ENCODE measurements at places on chromosomes 6 and 20.
A peak's percentile ranks its signal among the peaks of the same experiment; 100 is the strongest.

- DNase-seq = peak; percentile 61
These were observed 976 bp downstream of the PIGT start for GRCh38 chr20:45416917-45417316.

DNA sequence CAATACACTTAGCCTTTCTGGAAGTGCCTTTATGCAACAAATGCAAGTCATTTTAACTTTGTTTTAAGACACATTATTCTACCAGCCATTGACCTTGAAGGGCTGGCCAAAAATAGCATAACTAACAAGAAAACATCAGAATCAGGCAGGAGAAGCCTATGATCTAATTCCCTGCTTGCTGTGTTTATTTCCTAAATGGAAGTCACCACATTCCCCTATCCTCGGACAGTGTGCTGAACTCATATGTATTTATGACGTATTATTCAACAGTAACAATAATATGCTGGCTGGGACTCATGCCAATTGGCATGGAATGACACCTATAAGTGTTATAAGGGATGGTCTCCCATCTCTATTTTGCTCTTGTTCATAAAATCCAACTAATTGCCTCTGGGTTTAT lies 140.7 kb downstream of the MAP3K7 start:
- no peak for DNase-seq

DNA sequence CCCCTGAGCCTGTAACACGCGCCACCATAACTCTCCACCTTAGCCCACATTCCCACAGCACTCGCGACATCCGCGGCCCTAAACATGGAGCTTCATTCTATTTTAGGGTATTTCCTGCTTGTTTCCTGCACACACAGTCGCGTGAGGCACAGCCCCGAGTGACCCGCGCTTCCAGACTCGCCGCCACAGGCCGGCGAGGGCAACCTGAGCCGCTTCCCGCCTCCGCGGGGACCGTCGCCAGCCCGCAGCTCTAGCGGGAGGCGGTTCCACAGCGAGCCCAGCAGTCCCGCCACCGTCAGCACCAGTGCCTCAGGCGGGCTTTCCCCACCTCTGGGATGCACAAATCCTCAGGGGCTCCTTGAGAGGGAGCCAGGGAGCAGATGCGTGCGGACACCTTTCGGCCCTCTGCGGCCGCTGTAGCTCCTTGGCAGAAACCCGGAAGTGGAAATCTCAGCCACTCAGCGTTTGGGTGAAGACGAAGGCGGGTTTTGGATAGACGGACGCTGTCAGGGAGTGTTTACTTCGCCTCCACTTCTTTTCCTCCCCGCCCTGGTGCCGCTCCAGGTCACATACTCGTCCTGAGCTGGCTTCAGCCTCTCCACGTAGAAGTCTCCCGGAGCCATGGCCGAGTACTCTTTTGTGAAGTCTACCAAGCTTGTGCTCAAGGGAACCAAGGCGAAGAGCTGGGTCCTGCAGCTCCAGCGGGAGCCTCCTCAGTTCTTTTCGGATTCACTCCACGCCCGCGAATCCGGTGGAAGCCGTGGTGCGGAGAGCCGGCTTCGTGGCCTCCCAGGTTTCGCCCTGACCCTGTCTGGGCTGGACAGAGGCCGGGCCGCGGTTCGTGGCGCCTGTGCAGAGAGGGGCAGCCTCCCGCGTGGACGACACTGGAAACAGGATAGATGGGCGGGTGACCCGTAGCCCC lies 2177.4 kb upstream of the DEFB115 start:
- peak; percentile 62 for DNase-seq

GRCh38 chr6:3389390-3390167 lies 67.3 kb downstream of the SLC22A23 start:
- DNase-seq = no peak

DNA sequence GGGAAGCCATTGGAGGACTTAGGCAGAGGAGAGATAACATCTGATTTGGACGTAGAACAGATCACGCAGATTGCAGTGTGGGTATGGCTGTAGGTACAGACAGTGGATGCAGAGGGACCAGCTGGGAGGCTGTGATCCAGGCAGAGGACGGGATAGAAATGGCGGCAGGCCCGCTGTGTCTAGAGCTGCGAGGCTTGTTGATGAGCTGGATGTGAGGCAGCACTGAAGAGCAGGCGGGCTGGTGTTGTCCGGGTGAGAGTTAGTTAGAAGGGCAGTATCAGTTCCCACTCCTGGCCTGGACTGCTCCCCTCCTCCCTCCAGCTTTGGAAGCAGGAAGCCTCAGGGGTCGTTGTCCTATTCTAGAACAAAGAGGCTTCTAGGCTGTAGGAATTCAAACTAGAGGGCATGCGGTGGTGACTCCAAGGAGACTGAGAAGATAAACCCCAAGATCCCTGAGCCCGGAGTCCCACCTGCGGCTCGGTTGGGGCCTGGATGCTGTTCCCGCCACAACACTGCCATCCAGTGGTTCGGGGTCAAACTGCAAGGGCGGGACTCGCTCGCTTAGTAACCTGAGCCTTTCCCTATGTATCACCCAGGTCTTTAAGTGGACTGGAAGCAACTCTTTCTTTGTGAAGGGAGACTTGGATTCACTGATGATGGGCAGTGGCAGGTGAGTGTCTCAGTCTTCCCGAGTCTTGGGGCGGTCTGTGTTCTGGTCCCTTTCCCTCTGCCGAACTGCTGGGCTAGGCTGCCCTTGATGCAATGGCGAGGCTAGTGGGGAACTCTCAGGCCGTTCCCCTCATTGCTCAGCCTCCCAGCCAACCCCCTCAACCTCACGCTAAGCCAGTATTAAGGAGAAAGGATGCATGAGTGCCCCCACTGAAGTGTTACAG lies 11.2 kb downstream of the TLDC2 start:
- DNase-seq = peak; percentile 89

DNA sequence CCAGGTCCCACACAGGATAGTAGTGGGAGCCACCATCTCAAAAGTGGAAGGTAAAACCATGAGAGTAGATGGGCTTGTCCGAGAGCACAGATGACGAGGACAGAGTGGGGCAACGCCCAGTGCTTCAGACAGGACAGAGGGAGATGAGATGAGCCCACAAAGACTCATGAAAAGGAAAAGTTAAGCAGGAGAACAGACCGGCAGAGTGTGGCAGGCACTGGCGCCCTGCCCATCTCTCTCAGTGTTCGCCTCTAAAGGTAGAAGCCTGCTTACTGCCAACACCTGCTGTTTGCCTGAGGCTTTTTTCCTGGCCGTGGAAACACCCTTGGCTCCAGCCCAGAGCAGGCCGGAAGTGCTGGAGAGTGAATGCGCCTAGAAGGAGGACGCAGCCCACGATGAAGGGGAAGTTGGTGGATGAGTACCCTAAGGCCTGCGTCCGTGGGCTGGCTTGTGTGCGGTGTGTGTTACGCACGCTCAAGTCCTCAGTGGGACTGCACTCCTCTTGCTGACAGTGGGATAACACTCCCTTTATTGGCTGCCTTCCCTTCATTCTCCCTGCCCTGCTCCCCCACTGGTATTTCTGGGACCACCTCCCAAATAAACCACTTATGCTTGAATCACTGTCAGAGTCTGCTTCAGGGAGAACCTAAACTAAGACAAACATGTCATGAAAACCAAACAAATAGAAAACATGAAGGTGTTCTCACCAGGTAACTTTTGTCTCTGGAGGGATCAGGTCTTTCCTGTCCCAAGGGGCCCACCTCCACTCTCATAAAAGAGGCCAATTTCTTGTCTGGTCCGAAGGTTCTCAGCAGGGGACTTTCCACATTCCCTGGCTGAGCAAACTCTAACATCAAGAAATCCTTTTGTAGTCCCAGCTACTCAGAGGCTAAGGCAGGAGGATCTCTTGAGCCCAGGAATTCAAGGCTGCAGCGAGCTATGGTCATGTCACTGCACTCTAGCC lies 9.1 kb upstream of the FOXP4 start:
- peak; percentile 42 for DNase-seq

GRCh38 chr6:3610206-3610605 lies 141.3 kb downstream of the PXDC1 start:
- no peak for DNase-seq

DNA sequence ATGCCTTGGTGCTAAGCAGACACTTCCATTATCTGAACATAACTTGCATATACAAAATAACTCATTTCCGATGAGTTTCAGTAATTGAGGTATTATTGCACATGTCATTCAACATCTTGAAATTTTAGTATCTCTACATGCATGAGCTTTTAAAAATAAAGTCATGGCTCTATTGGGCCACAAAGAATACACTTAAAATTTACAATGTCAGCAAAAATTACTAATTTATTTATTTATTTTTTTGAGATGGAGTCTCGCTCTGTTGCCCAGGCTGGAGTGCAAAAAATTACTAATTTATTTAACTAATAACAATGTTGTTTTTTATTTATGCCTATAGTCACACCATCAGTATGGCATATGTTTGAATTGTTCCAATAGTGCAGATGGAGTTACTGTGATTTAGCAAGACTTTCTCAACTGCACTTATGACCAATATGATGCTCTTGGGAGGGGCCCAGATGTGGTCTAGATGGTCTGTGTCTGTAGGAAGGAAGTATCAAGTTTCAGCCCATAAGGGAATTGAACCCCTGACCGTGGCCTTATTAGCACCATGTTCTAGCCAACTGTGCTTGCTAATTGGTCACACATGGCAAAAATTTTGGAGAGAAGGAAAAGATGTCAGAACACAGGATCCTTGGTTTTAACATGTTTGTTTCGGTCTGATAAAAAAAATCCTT lies 370.7 kb upstream of the TSHZ2 start:
- no peak for DNase-seq

DNA sequence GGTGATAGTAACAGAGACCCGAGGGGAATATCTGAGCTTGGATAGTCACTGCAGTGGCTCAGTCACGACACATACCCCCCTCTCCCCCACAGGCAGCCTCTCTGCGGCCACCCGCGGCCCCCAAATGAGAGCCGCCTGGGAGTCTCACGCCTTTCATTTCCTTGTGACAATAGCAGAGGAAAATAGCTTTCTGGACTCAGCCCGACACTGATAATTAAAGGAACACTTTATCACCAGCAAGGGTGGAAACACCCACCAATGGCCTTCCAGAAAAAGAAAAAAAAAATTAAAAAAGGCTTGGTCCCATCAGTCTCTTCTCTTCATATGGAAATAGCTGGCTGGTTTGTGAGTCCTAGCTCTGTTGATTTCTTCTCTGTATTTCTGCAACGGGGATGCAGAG lies 35.1 kb upstream of the KCNG1 start:
- DNase-seq = no peak

DNA sequence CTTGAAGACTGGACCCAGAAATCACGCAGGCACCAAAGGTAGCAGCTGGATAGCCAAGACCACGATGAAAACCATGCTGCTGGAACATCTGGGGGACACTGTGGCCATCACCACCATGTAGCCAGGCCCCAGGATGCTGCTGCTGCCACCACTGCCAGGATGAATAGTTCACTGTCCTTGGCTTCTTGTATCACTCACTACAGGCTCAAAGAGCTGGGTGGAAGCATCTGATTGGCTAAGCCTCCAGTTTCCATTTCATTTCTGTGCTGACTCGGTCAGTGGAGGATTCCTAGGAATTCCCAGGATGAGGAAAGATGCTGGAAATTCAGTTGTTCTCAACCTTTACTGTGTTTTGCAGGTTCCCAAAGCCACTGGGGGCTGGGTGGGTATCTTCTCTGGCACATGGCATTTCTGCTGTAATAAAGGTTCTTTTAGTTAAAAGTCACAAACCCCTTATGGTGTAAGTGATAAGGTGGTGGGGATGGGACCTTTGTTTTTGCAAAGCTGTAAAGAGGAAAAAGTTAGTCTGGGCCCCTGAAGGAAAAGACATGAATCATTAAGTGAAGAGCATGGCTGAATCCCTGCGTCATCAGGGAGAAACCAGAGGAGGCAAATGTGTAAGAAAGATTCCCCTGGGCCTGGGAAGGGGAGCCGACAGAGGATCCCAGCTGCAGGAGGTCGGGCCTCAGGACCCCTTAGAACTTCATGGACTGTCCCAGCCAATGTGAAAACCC lies 75.6 kb upstream of the RNF24 start:
- DNase-seq = peak; percentile 83

DNA sequence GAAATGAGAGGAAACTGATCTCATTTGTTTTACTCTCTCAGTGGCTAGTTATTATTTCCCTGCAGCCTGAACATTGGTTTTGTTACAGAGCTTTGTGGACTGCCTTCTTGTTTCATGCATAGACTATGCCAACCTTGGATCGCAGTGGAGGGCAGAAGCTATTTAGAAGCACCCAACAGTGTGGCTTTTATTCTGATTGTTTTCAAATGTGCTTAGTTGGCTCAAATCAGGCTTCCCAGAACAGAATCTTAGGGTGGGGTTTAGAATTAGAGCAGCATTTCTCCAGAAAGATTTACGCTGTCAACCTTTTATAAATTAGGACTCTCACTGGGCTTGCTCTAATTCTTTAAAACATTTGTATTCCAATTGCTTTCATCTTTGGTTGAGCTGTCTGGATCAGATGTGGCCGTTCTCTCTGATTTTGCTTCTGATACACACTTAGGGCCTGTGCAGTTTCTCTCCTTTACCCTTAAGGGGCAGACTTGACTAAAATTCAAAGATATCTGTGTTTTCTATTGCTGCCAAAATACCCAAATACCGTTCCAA lies 210.3 kb downstream of the BCKDHB start:
- DNase-seq = no peak

DNA sequence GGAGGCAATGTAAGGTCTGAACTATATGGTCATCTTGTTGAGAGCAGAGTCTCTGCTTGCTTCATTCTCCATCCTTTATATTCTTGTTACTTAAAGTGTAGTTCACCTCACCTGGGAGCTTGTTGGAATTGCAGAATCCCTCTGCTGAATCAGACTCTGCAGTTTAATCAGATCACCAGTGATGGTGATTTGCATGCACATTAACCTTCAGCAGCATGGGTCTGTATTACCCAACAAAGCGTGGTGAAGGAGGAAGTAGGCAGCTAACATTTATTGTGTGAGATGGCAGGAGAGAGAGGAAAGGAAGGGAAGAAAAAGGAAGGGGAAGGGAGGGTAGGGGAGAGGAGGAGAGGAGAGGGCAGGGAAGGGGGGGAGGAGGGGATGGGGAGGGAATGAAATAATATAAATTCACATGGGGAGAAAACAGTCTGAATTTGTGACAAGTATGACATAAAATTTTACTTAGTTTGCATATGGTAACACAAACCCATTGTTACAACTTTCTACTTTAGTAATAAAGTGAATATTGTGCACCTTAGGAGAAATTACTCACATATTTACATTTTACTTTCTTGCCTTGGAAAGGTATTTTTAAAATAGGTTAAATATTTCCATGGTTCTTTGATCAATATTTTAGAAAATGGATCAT lies 740.7 kb downstream of the DHX35 start:
- peak; percentile 2 for DNase-seq

DNA sequence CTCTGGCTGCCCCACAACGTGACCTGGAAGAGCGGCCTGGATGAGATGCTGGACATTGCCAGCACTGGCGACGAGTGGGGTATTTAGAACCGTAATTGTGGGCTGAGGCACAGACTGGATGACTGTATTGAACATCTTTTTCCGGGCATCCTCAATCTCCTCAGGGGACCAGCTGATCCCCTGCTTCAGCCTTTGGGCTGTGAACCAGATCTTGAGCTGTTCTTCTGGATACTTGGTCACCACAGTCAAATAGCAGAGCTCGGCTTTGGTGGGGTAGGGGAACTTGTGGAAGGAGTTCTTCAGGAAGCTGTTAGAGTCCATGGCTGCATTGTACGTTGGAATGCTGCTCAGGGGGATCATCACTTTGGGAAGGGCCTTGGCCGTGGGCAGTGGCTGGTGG lies 66.3 kb downstream of the PLCG1 start:
- DNase-seq = no peak

GRCh38 chr20:13222319-13222716 lies 1.2 kb downstream of the ISM1 start:
- DNase-seq = no peak

GRCh38 chr6:22519237-22519636 lies 50.1 kb upstream of the HDGFL1 start:
- DNase-seq = no peak

- peak; percentile 80 for DNase-seq
These were observed 78.4 kb downstream of the GMPR start for GRCh38 chr6:16316741-16317251.

Measured in hematopoietic multipotent progenitor cell treated with erythropoietin and hydrocortisone succinate and interleukin-3 and kit ligand, for 4 days (in vitro differentiated cells).